ENCODE measurements at places on chromosomes 1 and 21. TPM values are rescaled to one million over a fixed set of nuclear protein-coding genes. Genes with fewer than 3 reads are reported as not detected.

- H3K36me3 ChIP-seq, result peaks cover 2% of the 10 kb centered on the region
- H3K4me1 ChIP-seq, result no peaks in the 10 kb centered on the region
- no peak overlapping the region for H3K27ac ChIP-seq
- no peak overlapping the region for H3K4me3 ChIP-seq
Measured at GRCh38 chr1:63448731-63449246, 74.2 kb downstream of the ITGB3BP start.

DNA sequence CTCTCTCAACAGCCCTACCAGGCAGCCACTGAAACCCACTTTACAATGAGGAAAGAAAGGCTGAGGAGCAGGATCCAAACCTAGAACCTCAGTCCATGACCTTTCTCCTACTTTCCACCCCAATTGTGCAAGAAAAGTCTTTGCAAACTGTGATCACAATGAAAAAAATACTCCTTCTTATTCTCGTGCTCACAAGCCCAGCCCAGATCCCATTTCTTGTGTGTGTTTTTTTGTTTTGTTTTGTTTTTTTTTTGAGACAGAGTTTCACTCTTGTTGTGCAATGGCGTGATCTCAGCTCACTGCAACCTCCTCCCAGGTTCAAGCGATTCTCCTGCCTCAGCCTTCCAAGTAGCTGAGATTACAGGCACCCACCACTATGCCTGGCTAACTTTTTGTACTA lies 97.7 kb downstream of the CRYAA start:
- H3K4me3 ChIP-seq, result no peak overlapping the region
- no peak for DNase-seq
- no peaks in the 10 kb centered on the region for H3K4me1 ChIP-seq
- H3K27me3 ChIP-seq, result peaks cover 4% of the 10 kb centered on the region

GRCh38 chr1:7048395-7048794 lies 263.1 kb downstream of the CAMTA1 start:
- H3K27ac ChIP-seq, result no peak overlapping the region
- no peaks in the 10 kb centered on the region for H3K36me3 ChIP-seq
- H3K27me3 ChIP-seq, result peaks cover 5% of the 10 kb centered on the region
- DNase-seq, result no peak
- no peaks in the 10 kb centered on the region for H3K4me1 ChIP-seq

- H3K36me3 ChIP-seq, result no peaks in the 10 kb centered on the region
- no peak overlapping the region for H3K4me3 ChIP-seq
- H3K27me3 ChIP-seq, result peaks cover 46% of the 10 kb centered on the region
Measured at GRCh38 chr21:33064623-33065390, 5.1 kb upstream of the OLIG1 start.

- H3K27ac ChIP-seq, result no peak overlapping the region
- H3K36me3 ChIP-seq, result peaks cover 2% of the 10 kb centered on the region
- no peaks in the 10 kb centered on the region for H3K4me1 ChIP-seq
- H3K27me3 ChIP-seq, result peaks cover 47% of the 10 kb centered on the region
- DNase-seq, result no peak
Measured at GRCh38 chr21:42330380-42331371, 15.5 kb upstream of the TFF3 start.

DNA sequence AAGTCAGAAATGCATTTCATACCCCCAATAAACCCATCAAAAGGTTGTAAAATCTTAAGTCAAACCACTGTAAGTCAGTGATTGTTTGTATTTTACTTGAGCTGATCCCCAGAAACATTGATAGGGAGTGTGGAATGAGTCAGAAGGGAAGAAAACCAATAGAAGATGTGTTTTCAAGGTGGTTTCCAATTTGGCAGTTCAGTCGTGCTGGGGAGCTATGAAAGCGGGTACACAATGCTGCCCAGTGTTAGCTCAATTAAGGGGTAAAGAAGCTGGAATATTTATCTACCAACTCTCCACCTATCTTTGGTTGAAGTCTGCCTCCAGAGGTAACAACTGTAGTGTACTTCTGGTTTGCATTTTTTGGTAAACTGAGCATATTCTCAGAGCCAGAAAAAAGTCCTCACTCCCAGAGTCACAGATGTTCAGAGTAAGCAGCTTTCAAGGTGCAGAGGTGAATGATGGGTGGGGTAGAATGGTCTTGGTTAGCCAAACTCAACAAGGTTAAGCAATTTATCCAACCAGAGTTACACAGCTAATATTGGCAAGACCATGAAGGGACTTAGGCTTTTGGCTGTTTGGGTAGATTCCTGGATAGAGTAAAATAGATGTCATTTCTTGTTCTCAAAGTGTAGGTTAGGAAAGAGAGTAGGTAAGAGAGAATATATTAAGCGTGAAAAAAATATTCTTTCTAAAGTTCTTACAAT lies 202.9 kb upstream of the ADGRL2 start:
- no peaks in the 10 kb centered on the region for H3K36me3 ChIP-seq
- H3K4me1 ChIP-seq, result no peaks in the 10 kb centered on the region
- H3K27me3 ChIP-seq, result no peaks in the 10 kb centered on the region
- no peak for DNase-seq
- no peak overlapping the region for H3K4me3 ChIP-seq

- peak overlapping the region; percentile 46 for H3K27ac ChIP-seq
- no peak for DNase-seq
- no peaks in the 10 kb centered on the region for H3K27me3 ChIP-seq
- no peak overlapping the region for H3K4me3 ChIP-seq
- peaks cover 39% of the 10 kb centered on the region for H3K36me3 ChIP-seq
- peaks cover 54% of the 10 kb centered on the region for H3K4me1 ChIP-seq
Measured at GRCh38 chr1:91520942-91521507, 20.4 kb downstream of the CDC7 start.

DNA sequence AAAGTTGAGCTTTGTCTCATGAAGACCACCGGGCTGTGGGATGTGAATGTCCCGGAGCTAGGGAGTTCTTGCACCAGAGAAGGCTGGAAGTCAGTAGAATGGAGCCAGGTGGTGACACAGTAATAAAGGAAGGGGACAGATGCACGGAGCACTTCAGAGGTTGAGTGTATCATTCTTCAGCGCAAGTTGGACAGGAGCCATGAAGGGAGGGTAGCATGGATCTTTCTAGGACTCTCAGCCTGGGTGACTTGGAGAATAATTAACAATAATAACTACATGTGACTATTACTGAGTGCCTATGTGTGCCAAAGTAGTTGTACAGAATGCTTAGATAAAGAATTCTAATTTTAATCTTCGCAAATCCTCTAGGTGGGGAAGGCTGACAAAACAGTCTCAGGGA lies 258.7 kb upstream of the AJAP1 start:
- DNase-seq, result no peak
- H3K4me3 ChIP-seq, result no peak overlapping the region
- H3K36me3 ChIP-seq, result no peaks in the 10 kb centered on the region
- H3K27me3 ChIP-seq, result peaks cover 8% of the 10 kb centered on the region

GRCh38 chr1:165928075-165928731 lies 100.8 kb downstream of the UCK2 start:
- H3K27me3 ChIP-seq, result peaks cover 11% of the 10 kb centered on the region
- H3K36me3 ChIP-seq, result peaks cover 1% of the 10 kb centered on the region
- H3K4me1 ChIP-seq, result peaks cover 8% of the 10 kb centered on the region
- H3K4me3 ChIP-seq, result no peak overlapping the region
- no peak overlapping the region for H3K27ac ChIP-seq

GRCh38 chr1:150362721-150363425 lies 1.1 kb upstream of the RPRD2 start:
- H3K36me3 ChIP-seq, result peaks cover 11% of the 10 kb centered on the region
- H3K27ac ChIP-seq, result peak overlapping the region; percentile 97
- H3K27me3 ChIP-seq, result no peaks in the 10 kb centered on the region

- H3K27me3 ChIP-seq, result peaks cover 8% of the 10 kb centered on the region
- H3K4me1 ChIP-seq, result no peaks in the 10 kb centered on the region
Measured at GRCh38 chr1:220680085-220680687, 10.0 kb upstream of the C1orf115 start.

- no peak overlapping the region for H3K4me3 ChIP-seq
- H3K36me3 ChIP-seq, result no peaks in the 10 kb centered on the region
- DNase-seq, result no peak
- no peaks in the 10 kb centered on the region for H3K4me1 ChIP-seq
- peaks cover 5% of the 10 kb centered on the region for H3K27me3 ChIP-seq
Measured at GRCh38 chr1:232542633-232543593, 87.0 kb downstream of the SIPA1L2 start.

- no peaks in the 10 kb centered on the region for H3K36me3 ChIP-seq
- no peak overlapping the region for H3K27ac ChIP-seq
- no peak for DNase-seq
Measured at GRCh38 chr1:110743397-110743796, 68.7 kb upstream of the KCNA3 start.

DNA sequence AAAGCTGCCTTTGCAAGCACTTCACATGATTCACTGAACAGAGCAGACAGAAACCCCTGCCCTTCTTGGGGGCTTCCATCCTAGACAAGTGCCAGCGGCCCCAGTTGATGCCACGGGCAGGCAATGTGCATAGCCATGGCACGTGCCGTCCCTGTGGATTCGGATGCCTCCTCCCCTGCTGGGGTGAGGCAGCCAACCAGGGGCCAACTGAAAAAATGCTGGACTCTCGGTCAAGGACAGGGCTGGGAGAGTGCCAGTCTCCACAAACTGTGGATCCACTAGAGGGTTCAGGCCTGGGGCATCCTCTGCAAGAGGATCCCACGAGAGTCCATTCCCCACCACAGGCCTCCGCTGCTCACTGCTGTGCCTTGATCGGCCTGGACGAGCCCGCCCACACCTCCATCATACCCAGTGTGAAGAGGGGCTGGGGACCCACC lies 3.8 kb downstream of the JMJD4 start:
- no peak overlapping the region for H3K4me3 ChIP-seq
- H3K4me1 ChIP-seq, result peaks cover 16% of the 10 kb centered on the region
- peaks cover 7% of the 10 kb centered on the region for H3K27me3 ChIP-seq
- no peak for DNase-seq

- no peaks in the 10 kb centered on the region for H3K4me1 ChIP-seq
- no peak for DNase-seq
- no peak overlapping the region for H3K4me3 ChIP-seq
- H3K27me3 ChIP-seq, result no peaks in the 10 kb centered on the region
- no peak overlapping the region for H3K27ac ChIP-seq
Measured at GRCh38 chr1:46900401-46900800, 40.9 kb downstream of the CYP4A11 start.

GRCh38 chr1:9315411-9316079 lies 22.9 kb downstream of the SPSB1 start:
- peak overlapping the region; percentile 95 for H3K27ac ChIP-seq
- DNase-seq, result peak; percentile 58
- peaks cover 11% of the 10 kb centered on the region for H3K36me3 ChIP-seq
- H3K27me3 ChIP-seq, result no peaks in the 10 kb centered on the region
- H3K4me1 ChIP-seq, result peaks cover 59% of the 10 kb centered on the region

GRCh38 chr1:85363521-85363920 lies 87.1 kb upstream of the BCL10 start:
- no peak overlapping the region for H3K27ac ChIP-seq
- no peaks in the 10 kb centered on the region for H3K4me1 ChIP-seq
- peaks cover 11% of the 10 kb centered on the region for H3K27me3 ChIP-seq
- no peaks in the 10 kb centered on the region for H3K36me3 ChIP-seq
- no peak overlapping the region for H3K4me3 ChIP-seq

DNA sequence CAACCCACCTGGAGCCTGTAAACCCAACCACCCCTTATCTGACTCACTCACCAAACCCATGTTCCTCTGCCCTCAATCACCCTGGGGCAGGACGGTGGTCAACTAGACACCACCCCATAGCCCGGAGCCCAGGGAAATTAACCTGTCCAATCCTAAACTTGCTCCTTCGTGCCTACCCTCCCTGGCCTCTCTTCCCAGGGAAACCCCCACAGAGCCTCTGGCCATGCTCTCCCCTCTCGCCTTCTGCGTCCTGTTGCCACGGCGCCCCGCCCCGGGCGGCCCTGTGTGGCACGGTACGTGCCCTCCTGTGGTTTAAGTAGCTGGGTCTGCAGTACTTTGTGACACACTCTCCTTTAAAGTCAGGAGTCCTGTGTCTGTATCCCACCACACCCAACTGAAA lies 4.0 kb upstream of the FTCD start:
- peaks cover 5% of the 10 kb centered on the region for H3K36me3 ChIP-seq
- peaks cover 3% of the 10 kb centered on the region for H3K27me3 ChIP-seq
- H3K4me3 ChIP-seq, result no peak overlapping the region
- no peak for DNase-seq

DNA sequence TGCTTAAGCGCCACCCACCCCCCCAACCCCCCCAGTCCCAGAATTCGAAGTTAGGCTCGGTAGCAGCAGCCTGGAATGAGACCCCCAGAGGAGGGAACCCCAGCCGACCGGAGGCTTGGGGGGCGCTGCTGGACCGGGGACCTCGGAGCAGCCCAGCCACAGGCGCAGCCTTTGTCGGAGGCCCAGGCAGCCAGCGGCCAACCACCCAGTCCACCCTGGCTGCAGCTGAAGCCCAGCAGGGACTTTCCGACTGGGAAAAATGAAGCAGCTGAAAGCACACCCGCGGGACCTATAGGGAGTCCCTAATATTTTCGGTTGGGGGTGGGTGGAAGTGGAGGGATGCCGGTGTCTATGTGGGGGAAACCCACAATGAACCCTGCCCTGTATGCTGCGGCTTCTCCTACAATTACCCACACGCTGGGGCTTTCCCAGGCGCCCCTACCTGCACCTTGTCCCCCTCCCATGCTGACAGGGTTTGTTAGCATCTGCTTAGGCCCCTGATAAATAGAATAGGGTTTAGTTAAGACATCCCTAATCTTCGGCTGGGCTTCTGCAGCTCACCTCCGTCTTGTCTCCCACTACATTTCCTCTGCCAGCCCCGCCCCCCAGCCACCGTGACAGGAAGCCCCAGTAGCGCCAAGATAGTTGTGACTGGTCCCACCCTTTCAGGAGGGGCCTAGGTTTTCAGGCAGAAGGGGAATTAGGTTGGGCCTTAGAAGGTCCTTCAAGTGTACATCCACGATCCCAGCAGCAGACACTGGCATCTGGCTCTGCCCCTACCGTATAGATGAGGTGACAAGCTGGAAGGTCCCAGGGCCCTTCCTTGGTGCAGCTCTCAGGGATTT lies 838 bp downstream of the CCDC28B start:
- peaks cover 25% of the 10 kb centered on the region for H3K36me3 ChIP-seq
- H3K27ac ChIP-seq, result peak overlapping the region; percentile 97
- DNase-seq, result peak; percentile 72
- peak overlapping the region; percentile 92 for H3K4me3 ChIP-seq
- peaks cover 65% of the 10 kb centered on the region for H3K4me1 ChIP-seq

DNA sequence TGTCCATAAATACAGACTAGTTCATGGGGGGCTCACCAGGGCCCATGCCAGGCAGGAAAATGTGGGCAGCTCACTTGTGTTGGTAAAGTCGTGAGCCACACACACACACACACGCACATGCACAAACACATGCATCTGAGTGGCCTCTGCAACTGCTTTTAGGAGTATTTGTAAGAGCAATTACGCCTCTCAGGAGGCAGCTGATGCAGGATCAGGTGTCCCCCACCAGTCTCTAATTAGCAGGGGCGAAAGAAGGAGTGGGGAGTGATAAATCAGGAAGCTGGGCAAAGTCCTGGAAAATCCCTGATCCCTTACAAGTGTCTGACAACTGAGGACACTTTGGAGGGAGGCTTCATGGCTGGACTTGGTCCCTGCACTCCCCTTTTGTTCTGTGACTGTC lies 5.7 kb upstream of the IVL start:
- no peak overlapping the region for H3K4me3 ChIP-seq
- DNase-seq, result no peak
- H3K27me3 ChIP-seq, result peaks cover 7% of the 10 kb centered on the region
- H3K36me3 ChIP-seq, result no peaks in the 10 kb centered on the region

GRCh38 chr1:14495381-14495780 lies 103.1 kb upstream of the KAZN start:
- DNase-seq, result no peak
- H3K27ac ChIP-seq, result no peak overlapping the region
- no peaks in the 10 kb centered on the region for H3K4me1 ChIP-seq

The CASZ1 gene
- total RNA-seq, result 8.0 TPM

The TSPAN1 gene
- total RNA-seq, result not detected

The RIMKLA gene
- total RNA-seq, result 4.8 TPM

The L1TD1 gene
- not detected for total RNA-seq

The MAP10 gene
- 3.3 TPM for total RNA-seq

The STMN1 gene
- 205 TPM for total RNA-seq

The OR2W3 gene
- 0.22 TPM for total RNA-seq
